ENCODE measurements at places on chromosomes 3 and 15.

DNA sequence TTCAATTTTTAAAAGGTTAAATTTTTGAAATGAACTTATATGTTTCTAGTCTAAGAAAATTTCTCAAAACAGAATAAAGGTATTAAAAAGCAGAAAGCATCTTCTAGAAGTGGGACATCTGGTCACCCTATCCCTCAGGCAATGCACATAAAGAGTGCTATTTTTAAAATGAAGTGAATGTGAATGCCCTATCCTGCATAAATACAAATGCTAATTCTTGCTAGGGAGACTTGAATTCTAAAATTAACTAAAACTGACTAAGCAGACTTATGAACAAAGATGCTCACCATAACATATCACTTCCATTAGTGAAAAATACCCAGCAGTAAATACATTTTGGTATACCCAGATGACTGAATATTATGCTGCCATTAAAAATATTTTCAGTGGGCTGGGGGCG, 11.7 kb downstream of the MYO5A start:
- no peak for DNase-seq

GRCh38 chr3:8655387-8655835, 10.8 kb upstream of the SSUH2 start:
- DNase-seq = no peak

- peak; percentile 46 for DNase-seq
Measured at GRCh38 chr3:135895106-135895733, 70.3 kb upstream of the PPP2R3A start.

GRCh38 chr15:49110158-49110944, 45.0 kb downstream of the COPS2 start:
- no peak for DNase-seq

GRCh38 chr15:55197362-55197705, 593 bp upstream of the RSL24D1 start:
- DNase-seq = no peak

- DNase-seq = no peak
Measured at GRCh38 chr3:126945891-126946290, 37.0 kb upstream of the PLXNA1 start.

- DNase-seq = no peak
Measured at GRCh38 chr15:90705212-90705611, 11.9 kb upstream of the BLM start.

GRCh38 chr3:15010664-15011063, 54.5 kb downstream of the MRPS25 start:
- DNase-seq = no peak

DNA sequence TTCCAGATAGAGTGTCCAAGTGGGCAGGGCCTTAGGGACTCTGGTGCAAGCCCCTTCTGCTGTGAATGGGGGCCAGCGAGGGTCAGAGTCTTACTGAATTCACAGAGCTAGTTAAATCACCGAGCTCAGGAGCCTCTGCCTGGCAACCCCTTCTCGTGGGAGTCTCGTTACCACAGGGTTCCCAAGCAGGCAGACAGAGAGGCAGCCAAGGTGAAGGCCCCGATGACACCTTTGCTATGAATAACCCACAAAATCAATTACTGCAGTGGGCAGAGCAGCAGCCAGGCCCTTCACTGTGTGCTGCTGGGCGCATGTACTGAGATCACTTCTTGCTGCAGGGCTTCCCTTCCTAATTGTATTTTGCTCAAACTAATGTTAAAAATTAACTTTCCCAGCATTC, 56.9 kb downstream of the SPSB4 start:
- no peak for DNase-seq
